ENCODE measurements at places on chromosomes 4 and X. TPM values are rescaled to one million over a fixed set of nuclear protein-coding genes. Genes with fewer than 3 reads are reported as not detected.

The MAGEA4 gene
- total RNA-seq = not detected

The CT45A5 gene
- not detected for total RNA-seq

The PRR32 gene
- total RNA-seq = not detected

The VSIG1 gene
- not detected for total RNA-seq

The USP11 gene
- 31.8 TPM for total RNA-seq

The MAGEB2 gene
- total RNA-seq = not detected

The FHDC1 gene
- 0.36 TPM for total RNA-seq

The RNF4 gene
- total RNA-seq = 68.8 TPM

The NRK gene
- total RNA-seq = under 0.01 TPM

The NLGN3 gene
- total RNA-seq = 0.36 TPM

The CLCN4 gene
- 16.2 TPM for total RNA-seq

The PFKFB1 gene
- total RNA-seq = not detected

The USP17L20 gene
- total RNA-seq = not detected

The GYPE gene
- total RNA-seq = 0.29 TPM

The REST gene
- total RNA-seq = 49.2 TPM

The MAD2L1 gene
- total RNA-seq = 4.7 TPM

The MAGEA10 gene
- not detected for total RNA-seq

The GPR143 gene
- total RNA-seq = not detected

The C1QTNF7 gene
- 0.72 TPM for total RNA-seq

The PLRG1 gene
- total RNA-seq = 79.9 TPM

The ASB12 gene
- not detected for total RNA-seq

The PDLIM3 gene
- 1.8 TPM for total RNA-seq

The VCX2 gene
- not detected for total RNA-seq

The CFAP47 gene
- total RNA-seq = not detected

The RBM47 gene
- 1.8 TPM for total RNA-seq

The MAP3K15 gene
- total RNA-seq = under 0.01 TPM

The ZFP92 gene
- not detected for total RNA-seq

The ZNF518B gene
- 25.3 TPM for total RNA-seq

The GYG2 gene
- total RNA-seq = 6.2 TPM

The MCF2 gene
- total RNA-seq = 0.29 TPM

The CTAG1B gene
- total RNA-seq = not detected

The FRYL gene
- 39.2 TPM for total RNA-seq

The ITIH6 gene
- not detected for total RNA-seq

The ATP10D gene
- 51.8 TPM for total RNA-seq

The PHEX gene
- total RNA-seq = 0.88 TPM

The BEND2 gene
- not detected for total RNA-seq

The ATOH1 gene
- not detected for total RNA-seq

The ZNF157 gene
- total RNA-seq = under 0.01 TPM

Measured in osteoblast (primary cell).